NCI-H345 (cell line): ENCODE measurements at places on chromosomes 16 and 17.
A peak's percentile ranks its signal among the peaks of the same experiment; 100 is the strongest.

DNA sequence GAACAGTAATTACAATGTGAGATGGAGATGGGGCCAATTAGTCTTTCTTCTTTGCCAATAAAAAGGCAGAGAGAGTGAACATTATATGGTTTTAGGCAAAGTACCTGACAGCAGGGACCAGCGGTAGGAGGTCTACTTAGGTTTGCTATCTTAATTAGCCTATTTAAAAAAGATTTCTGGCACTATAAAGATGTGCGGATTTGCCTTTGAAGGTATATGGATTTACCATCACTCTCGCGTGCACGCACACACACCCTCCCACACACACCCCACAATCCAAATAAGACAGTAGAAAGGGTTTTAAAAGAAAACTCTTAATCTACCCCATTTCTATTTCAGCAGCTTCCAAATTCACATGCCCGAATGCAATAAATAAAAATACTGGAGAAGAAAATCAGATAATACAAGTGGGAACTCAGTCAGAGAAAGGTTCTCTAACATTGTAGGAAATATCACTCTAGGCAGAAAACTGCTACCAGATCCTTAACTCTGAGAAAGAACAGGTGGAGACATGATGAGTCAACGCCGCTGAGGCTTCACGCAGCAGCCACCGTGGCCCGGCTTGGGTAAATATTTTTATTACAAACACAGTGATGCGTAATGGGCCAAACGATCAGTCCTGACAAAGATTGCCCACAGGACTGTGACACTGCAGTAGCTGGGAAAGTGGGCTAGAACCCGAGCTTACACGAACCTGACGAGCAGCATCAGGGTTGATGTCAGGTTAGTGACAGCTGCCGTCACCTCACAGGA, 66.6 kb upstream of the AXIN2 start:
- DNase-seq = peak; percentile 83

DNA sequence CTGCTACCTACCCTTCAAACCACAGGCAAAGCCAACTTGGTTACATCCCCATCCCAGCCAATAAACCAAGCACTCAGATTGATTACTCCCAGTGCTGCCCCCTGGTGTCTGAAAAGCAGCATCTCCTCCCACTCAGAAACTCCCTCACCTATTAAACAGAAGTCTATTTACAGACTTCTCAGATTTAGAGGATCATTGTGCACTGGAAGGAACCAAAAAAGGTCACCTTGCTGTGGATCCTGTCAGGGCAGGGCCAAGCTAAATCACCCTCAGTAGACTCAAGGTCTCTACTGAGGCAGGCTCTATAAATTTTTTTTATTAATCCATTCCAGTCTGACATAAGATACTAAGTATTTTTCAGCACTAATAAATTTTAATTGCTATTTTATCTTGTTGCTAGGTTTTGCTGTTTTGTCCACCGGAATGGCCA, 17.6 kb downstream of the HIGD1B start:
- DNase-seq = peak; percentile 72

DNA sequence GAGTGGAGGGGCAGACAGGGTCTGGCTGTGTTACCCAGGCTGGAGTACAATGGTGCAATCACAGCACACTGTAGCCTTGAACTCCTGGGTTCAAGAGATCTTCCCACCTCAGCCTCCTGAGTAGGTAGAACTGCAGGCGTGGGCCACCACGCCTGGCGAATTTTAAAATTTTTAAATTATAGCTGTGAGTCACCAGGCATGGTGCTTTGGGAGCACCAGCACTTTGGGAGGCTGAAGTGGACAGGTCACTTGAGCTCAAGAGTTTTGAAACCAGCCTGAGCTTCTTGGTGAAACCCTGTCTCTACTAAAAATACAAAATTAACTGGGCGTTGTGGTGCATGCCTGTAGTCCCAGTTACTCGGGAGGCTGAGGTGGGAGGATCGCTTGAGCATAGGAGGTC, 114.0 kb downstream of the CHD9 start:
- no peak for DNase-seq

GRCh38 chr17:1251866-1252608, 18.2 kb upstream of the BHLHA9 start:
- DNase-seq = peak; percentile 23

GRCh38 chr17:65850486-65850885, 289.0 kb upstream of the AXIN2 start:
- no peak for DNase-seq

DNA sequence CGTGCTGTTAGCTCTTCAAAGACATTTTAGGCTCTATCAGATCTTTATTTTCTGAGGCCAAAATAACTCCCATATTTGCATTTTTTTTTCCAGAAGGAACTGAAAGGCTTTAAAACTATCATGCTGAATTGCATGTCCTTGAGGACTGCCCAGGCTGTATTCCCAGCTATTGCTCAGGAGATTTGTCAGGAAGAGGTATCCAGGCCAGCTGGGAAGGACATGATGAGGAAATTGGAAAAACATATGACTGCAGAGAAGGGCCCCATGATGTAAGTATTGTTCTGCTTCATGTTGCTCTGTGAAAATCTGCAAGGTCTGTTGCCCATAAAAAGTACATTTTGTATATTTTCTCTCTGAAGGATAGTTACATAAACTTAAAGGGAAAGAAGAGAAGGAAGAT, 5.7 kb downstream of the CDC6 start:
- DNase-seq = no peak

DNA sequence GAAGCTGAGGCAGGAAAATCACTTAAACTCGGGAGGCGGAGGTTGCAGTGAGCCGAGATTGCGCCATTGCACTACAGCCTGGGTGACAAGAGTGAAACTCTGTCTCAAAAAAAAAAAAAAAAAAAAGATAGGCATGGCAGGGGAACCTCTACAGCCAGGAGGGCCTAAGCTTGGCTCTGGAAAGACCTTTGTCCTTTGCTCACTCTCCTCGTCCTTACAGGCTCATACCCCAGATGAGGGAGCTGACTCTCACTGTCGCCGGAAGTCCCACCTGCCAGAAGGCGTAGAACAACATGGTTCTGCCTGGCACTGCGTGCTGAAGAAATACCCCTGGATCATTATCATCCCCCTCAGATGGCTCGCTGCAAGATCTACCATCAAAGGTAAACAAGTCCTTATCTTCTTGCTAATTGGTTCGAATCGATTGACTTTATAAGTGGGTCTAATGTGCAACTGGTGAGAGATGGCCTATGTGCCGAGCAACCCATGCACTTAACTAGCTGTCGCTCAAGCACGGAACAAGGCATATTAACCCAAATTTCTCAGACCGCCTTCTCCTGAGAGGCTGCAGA, 29.7 kb downstream of the RTN4RL1 start:
- DNase-seq = peak; percentile 6

- DNase-seq = no peak
Measured at GRCh38 chr16:69871708-69872107, 79.4 kb upstream of the CLEC18A start.

DNA sequence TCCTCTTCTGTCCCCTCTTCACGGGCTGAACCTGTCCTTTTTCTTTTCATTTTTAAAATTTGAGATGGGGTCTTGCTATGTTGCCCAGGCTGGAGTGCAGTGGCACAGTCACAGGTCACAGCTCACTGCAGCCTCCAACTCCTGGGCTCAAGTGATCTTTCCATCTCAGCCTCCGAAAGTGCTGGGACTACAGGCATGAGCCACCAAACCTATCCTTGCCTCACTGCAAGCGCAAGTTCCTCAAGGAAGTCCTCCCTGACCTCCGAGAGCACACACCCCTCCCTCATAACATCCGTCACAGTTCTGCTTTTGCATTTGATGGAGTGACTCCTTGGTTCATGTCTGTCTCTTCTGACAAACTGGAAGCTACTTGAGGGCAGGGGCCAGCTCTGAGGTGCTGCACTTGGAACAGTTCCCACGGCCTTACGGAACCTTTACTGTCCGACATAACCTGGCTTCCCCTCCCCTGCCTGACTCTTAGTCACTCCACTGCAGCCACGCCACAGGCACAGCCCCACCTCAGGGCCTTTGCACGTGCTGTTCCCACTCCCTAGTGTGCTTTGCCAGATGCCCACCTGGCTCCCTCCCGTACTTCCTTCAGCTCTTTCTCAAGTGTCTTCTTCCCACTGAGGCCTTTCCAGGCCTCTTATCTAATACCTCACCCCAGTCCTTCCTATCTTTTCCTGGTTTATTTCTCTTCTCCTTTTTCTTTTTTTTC, 4.4 kb downstream of the TBX6 start:
- no peak for DNase-seq

DNA sequence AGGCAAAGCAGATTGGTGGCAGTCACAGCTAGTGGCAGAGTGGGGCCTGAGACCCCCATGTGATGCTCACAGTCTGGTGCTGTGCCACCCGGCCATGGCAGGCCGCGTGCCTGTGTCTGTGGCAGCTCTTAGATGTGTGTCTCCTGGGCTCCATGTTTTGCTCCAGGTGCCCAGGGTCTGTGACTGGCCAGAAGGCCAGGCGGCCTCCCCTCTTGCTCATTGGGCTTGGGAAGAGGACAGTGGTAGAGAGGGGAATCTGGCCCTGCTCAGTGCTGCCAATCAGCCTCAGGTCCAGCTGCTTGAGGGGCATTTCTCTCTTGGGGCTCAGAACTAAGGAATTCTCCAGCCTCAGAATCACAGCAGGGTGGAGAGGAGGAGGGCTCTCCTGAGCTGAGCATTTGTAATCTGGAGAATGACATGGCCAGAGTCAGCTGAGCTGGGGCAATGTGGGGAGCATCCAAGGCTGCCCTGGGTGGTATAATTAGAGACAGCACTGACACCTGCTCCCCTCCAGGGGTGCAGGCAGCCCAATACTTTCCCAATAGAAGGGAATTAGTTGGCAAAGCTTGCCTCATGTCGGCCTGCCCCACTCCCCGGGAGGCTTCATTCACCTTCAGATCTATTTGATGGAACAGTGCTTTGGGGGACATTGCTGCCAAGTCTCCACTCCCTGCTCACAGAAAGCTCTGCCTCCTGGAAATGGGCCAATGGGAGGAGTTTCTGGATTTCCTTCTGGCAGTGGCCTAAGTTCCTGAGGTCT, 2.7 kb upstream of the LASP1NB start:
- DNase-seq = peak; percentile 75

DNA sequence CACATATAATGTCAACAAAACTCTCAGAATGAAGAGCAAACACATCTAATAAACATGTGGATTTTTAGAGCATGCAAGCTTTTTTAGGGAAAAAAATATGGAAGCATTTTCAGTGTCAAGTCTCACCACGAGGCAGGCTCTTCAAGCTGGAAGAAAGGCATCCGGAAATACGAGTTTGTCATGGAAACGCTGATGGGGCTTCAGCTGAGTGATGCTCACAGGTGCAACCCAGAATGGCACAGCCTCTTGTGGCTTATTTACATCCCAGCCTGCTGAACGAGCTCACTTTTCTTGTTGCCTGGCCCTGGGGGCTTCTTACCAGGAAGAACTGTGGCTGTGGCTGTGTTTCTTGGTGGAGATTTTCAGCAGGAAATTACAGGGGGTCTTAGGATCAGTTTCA, 24.1 kb upstream of the DYNLL2 start:
- DNase-seq = peak; percentile 7

GRCh38 chr17:2921443-2921842, 125.2 kb downstream of the RAP1GAP2 start:
- no peak for DNase-seq

DNA sequence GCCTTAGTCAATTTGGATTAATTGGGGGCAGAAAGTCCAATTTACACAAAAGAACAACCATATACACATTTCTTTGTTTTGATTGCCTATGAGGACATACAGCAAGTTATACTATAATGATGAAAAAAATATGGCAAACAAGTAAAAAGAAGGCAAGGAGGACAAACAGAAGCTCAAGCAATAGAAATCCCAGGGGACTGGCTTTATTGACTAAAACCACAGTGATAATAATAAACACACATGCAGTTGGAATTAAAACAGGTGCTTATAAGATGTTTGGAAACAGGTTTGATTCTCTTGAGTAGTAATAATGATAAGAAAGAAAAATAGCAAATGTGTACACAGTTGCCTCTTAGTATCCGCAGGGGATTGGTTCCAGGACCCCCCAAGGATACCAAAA, 176.4 kb downstream of the SHISA9 start:
- DNase-seq = peak; percentile 15

DNA sequence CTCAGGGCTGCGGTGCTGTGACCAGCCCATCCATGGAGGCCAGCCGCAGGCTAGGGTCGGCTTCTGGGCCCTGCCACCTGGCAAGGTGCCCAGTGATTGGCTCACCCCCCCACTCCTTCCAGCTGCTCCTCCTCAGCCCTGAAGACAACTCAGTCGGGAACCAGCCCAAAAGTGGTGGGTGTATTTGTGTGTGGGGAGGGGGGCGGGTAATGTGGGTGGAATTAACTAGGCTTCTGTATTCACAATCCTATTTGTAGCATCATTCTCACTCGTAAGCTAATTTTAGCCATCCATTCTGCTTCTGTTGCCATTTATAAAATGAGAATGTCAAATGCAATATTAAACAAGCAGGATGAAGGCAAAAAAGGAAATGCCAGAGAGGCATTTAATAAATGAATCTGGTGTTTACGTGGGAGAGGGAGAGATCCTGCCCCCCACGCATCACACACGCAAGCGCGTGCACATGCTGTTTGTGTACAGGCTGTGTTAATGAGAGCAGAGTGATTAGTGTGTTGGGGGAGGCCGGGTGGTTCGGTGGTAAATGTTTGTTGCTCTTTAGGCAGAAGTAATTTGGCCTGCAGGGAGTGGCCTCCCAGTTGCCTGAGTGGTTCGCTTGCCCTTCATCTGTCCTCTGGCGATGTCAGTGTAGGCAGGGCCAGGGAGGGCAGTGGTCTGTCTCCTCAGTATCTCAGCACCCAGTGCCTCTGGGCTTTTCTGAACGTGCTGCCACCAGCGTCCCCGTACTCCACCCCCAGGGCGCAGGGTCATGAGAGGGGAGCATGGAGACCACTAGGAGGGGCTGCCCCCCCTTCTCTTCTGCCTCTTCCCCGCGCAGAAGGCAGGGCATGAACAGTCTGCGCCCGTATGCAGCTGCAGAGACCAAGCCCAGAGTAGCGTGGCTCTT, 140.1 kb downstream of the CCDC182 start:
- peak; percentile 91 for DNase-seq

DNA sequence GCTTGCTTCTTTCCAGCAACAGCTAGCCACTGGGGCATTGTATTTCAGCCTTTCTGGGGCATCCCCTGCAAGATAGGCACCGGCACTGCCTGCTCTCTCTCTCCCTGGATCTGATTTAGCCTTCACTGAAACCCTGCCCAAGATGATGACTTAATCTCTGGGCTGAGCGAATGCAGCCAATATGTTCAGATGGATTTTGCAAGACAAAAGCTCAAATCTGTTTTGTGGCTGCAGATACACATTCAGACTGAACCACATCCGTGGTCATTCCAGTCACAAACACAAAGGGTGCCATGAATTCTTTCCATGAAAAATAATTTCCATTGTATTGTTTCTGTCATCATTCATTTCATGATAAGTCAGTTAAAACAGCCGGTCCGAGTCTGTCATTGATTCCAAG, 24.2 kb downstream of the SOST start:
- no peak for DNase-seq

GRCh38 chr16:2335286-2335895, 5.1 kb downstream of the ABCA3 start:
- DNase-seq = no peak

GRCh38 chr16:31451681-31452351, 7.5 kb upstream of the ARMC5 start:
- DNase-seq = peak; percentile 56

GRCh38 chr16:60295451-60295850, 1561.3 kb upstream of the GOT2 start:
- DNase-seq = no peak
